ENCODE measurements at places on chromosomes 6 and 20.

DNA sequence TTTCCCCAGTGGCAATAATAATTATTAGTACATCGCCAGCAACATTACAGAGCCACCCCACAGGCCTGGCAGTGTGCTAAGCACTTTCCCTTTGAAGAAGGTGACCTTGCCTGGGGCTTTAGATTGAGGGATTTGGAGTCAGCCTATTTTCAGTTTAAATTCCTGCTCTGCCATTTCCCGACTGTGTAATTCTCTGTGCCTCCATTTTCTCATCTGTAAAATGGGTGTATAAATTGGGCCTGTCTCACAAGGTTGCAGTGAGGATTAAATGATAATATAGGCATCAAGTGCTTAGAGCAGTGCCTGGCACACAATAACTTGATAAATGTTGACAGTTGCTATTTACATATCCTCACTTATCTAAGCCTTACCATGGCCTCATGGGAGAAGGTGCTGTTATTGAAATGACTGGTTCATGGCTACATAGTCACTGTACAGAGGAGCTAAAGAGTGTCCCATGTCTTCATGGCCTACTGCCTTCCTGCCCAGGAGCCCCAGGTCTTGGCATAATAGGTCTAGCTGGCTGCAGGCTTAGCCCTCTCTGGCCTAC is 5.1 kb upstream of the SCRT2 start:
- DNase-seq, result no peak

- DNase-seq, result no peak
Observed at GRCh38 chr20:25985597-25985996, 288.9 kb upstream of the ZNF337 start.

GRCh38 chr20:20566516-20566915 is 145.9 kb downstream of the RALGAPA2 start:
- no peak for DNase-seq

DNA sequence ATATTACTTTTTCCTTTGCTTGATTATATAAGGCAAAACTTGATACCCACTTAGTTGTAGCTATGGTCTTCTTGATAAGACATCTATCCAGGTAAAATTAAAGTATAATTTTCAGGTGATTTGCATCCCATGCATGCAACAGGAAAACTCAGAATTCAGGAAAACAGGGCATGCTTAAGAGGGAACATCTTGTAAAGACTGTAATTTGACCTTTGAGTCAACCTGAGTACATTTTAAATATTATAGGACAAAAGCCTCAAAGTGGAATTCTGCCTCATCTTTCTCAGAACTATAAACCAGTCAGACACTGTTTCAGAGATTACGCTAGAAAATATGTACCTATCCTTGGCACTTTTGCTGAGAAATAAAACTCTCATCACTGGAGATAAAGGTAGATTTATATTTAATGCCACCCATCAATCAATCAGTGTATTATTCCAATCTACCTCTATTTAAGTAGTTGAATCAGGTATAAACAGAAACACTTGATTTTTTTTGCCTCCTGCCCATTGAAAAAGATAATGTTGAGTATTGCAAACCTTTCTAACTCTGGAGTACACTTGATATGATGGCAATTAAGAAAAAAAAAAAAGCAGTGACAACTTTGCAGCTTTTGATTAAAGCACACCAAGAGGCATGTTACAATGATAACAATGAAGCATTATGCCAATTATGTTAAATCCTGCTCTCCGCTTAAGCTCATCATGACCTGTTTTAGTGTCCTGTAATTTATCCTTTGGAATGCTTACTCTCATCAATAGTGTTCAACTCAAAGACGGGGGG is 2.8 kb downstream of the CITED2 start:
- DNase-seq, result no peak
